Psoas muscle (tissue), 8 donors: ENCODE measurements at places on chromosomes 6 and 20. TPM values are rescaled to one million over a fixed set of nuclear protein-coding genes. Genes with fewer than 3 reads are reported as not detected.

GRCh38 chr6:80769106-80769505 is 662.6 kb downstream of the BCKDHB start:
- DNase-seq, result no peak

- no peak for DNase-seq
Measured at GRCh38 chr6:112310439-112311125, 36.5 kb upstream of the RFPL4B start.

GRCh38 chr20:24781418-24781980 is 167.6 kb upstream of the CST7 start:
- peak; percentile 23 for DNase-seq

- DNase-seq, result no peak
Measured at GRCh38 chr20:10357974-10358373, 76.0 kb downstream of the MKKS start.

GRCh38 chr6:42571611-42572342 is 7.9 kb downstream of the UBR2 start:
- no peak for DNase-seq

DNA sequence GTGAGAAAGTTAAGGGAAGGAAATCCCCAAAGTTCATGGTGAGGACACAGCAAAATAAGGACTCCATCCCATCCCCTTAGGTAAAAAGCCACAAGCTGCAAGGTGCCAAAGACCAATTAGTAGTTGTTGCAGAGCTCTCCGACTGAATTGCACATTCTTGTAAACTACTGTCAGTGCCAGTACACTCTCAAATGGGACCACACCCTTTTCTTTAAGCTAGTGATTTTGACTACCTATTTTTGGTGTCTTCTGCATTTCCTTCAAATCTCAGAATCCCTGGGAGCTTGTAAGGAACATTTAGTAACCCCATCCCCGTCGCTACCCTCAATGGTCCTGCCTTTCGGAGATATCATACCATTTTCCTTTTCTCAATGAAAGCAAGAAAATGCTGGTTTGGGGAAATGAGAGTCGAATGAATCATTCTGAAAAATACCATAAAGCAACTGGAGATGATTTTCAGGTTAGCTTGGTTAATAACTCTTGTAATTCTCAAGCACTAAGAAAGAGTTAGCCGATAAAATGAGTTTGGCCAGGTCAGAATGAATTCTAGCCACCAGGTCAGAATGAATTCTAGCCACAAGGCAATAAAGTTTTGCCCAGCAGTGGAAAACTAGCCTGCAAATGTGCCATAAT is 5.2 kb upstream of the HMGN3 start:
- no peak for DNase-seq

GRCh38 chr20:824490-824889 is 9.0 kb upstream of the FAM110A start:
- no peak for DNase-seq

RPS18 gene
- 1,178 TPM for total RNA-seq

- peak; percentile 35 for DNase-seq
Measured at GRCh38 chr20:10504994-10505730, 70.1 kb downstream of the SLX4IP start.

DNA sequence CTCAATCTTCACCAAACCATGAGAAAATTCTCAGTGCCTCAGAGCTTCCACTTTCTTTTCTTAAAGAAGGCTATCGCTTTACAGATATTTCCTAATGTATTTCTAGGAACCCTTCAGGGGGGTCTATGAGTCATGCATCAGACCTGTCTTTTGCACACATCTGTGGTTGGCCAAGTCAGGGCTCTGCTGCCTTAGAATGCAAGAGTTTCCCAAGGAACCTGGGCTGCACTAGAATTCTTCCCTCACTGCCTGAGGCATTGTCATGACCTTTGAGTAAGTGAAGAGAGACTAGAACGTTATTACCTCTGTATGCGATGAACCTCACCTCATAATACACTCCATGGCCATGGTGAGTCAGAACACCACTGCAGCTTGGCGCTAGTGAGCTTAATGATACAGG is 365.0 kb upstream of the ID4 start:
- DNase-seq, result no peak

NDRG3 gene
- 17.5 TPM for total RNA-seq

PDE10A gene
- total RNA-seq, result 3.0 TPM

IL17A gene
- total RNA-seq, result not detected

NRN1 gene
- total RNA-seq, result 5.4 TPM

NDUFAF4 gene
- total RNA-seq, result 113 TPM

- no peak for DNase-seq
Measured at GRCh38 chr6:152176268-152176667, 368.8 kb downstream of the ESR1 start.

DNA sequence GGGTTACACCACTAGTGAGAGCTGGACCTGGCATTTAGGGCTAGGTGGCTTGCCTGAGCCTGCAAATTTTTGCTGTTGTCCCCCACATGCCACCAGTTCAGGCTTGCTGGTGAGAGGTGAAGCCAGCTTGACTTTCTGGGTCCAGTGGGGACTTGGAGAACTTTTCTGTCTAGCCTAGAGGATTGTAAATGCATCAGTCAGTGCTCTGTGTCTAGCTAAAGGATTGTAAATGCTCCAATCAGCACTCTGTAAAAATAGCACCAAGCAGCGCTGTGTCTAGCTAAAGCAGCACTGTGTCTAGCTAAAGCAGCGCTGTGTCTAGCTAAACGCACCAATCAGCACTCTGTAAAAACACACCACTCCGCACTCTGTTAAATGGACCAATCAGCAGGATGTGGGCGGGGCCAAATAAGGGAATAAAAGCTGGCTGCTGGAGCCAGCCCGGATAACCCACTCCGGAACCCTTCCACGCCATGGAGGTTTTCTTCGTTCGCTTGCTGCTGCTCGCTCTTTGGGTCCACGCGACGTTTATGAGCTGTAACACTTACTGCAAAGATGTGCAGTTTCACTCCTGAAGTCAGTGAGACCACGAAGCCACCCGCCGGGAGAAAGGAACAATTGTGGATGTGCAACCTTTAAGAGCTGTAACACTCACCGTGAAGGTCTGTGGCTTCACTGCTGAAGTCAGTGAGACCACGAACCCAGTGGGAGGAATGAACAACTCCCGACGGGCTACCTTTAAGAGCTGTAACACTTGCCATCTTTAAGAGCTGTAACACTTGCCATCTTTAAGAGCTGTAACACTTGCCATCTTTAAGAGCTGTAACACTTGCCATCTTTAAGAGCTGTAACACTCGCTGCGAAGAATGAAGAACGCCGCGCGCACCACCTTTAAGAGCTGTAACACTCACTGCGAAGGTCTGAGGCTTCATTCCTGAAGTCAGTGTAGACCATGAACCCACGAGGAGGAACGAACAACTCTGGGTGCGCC is 27.3 kb downstream of the GMPR start:
- DNase-seq, result no peak

GRCh38 chr6:170490259-170490658 is 62.8 kb downstream of the PSMB1 start:
- DNase-seq, result no peak

DNA sequence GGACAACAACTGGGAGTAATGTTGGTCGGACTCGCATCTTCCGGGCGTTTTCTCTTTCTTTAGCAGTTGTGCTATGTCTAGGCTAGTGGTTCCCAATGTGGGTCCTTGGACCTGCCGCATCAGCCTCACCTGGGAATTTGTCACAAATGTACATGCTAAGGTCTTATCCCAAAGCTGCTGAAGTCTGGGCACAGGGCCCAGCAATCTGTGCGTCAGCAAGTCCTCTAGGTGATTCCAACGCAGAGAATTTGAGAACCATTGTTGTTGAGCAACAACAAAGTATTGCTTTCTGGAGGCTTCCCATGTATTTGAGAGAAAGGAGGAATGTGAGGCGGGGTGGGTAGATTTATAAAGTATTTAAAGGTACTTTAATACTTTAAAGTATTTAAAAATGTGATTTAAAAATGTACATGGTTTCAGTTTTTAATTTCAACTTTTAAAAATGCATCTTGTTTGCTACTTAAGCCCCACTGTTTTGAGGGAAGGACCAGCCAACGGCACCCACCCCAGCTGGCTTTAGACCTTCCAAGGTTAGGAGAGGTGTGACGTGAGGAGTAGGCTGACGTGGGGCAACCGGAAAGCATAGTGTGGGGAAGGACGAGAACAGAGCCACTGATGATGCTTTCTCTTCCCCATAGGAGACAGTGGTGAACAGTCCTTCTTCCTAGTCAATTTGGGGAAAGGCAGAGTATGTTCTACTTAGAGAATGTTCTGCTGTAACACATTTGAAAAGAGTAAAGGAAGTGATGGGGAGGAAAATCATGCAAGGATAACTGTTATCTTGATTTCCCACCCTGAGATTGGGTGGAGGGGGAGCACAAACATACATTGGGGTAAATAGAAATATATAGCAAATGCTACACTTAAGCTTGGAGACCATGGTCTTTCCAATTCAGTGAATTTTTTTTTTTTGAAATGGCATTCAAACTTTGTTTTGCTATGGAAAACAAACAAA is 4.3 kb downstream of the UST start:
- DNase-seq, result no peak

RAB22A gene
- total RNA-seq, result 7.9 TPM

CCN2 gene
- total RNA-seq, result 19.7 TPM

ASIP gene
- total RNA-seq, result not detected

DNA sequence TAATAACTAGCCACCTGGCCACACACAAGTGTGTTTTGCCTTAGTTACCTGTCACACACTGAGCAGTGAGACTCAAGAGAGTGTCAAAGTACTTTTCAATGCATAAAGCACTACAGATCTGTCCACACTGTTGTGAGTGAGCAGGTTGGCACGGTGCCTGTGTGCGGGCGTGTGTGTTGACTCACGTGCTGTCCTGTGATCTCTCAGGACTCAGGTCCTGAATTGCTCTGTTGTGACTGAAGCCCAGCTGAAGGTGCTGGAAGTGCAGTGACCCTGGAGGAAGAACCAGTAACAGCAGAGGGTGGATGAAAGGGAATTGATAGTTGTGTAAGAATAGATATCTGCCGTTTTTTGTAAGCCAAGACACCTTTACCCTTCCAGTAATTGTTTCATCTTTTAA is 18.3 kb downstream of the SLC16A10 start:
- DNase-seq, result peak; percentile 93

RNF182 gene
- total RNA-seq, result not detected

- no peak for DNase-seq
Measured at GRCh38 chr20:21693322-21693721, 12.1 kb upstream of the PAX1 start.
